ENCODE measurements at places on chromosomes 5 and 9.

DNA sequence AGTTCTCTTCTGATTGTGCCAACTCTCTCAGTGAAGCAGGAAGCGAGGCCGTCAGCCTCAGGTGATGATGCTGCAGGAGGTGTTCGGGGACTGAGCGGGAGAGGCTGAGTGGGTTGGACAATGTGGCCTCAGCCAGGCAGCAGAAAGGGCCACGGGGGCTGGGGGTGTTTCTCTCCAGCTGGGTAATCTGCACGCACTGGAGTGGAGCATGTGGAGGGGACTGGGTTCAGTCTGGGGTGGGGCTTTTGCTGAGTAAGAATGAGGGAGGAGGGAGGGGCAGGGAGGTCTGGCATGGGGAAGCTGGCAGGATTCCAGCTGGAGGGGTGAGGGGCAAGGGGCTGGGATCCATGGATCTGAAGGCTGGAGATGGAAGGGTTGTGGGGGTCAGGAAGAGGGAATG, 60.8 kb upstream of the PHYKPL start:
- DNase-seq, result no peak

DNA sequence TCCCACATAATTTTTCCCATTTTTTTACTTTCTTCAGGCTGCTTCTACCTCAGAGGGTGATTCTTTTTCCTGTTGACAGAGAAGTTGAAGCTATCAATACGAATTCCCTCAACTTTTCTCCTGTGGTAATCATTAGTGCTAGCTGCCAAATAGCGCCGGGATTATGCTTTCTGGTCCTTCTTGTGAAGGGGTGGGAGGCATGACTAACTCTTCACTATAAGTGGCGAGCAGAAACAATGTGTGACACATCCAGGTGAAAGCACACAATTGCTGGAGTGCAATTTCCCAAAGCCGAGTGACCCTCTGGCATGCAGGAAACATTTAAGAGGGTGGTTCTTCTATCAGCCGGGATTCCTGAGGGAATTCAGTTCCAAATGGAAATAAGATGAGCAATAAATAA, 56.0 kb downstream of the TRPC7 start:
- no peak for DNase-seq

GRCh38 chr9:91193658-91194391, 167.9 kb downstream of the AUH start:
- peak; percentile 31 for DNase-seq

GRCh38 chr5:67917561-67917960, 298.0 kb upstream of the PIK3R1 start:
- no peak for DNase-seq

GRCh38 chr5:106393276-106393675, 1277.5 kb downstream of the EFNA5 start:
- DNase-seq, result no peak

DNA sequence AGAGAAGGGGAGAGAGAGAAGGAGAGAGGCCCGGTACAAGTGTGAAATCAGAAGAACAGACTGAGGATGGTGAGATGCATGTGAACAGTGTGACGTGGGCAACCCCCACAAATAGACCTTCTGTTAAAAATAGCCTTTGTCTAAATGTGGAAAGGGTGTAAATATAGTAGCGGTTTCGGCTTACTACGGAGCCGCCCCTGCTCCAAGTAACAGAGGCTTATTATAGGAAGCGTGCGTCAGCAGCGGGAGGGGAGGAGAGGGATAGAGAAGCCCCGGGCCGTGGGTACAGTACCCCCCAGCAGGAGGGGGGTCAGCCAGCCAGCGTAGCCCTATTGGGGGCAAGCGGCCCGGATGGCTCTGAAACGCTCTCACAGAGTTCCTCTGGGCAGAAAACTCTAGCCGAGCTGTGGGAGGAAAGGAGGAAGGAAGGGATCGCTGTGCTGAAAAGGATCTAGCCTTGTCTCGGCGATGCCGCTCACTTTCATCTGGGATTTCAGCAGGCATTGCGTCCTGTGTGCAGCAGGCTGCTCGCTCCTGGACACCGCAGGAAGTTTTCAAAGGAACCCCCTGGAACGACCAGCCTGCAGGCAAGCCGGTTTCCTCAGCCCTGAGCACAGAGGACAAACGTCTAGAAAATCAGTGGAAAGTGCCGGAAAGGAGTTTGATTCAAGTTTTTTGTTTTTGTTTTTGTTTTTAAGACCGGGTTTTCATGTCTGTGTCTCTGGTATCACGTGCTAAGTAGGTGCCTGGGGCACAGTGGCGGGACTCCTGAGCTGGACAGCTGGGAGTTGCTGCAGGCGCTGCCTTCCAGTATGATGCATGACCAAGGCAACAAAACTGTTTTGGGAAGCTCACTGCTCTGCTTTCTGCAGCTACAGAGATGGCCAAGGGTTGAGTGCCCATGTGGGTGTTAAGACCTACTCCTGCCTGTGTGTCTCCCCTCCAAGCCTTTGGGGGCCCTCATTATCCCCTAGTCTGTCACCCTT, 146.6 kb downstream of the SEC61B start:
- DNase-seq, result no peak

- no peak for DNase-seq
Measured at GRCh38 chr5:119396030-119396664, 40.3 kb downstream of the TNFAIP8 start.
